ENCODE measurements at places on chromosomes 7 and 10. TPM values are rescaled to one million over a fixed set of nuclear protein-coding genes. Genes with fewer than 3 reads are reported as not detected.

The SRRM3 gene
- total RNA-seq, result not detected

The COL28A1 gene
- not detected for total RNA-seq

DNA sequence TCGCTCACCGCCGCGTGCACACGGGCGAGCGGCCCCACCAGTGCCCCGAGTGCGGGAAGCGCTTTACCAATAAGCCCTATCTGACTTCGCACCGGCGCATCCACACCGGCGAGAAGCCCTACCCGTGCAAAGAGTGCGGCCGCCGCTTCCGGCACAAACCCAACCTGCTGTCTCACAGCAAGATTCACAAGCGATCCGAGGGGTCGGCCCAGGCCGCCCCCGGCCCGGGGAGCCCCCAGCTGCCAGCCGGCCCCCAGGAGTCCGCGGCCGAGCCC, 3.3 kb downstream of the REPIN1 start:
- no peak for DNase-seq

- DNase-seq, result no peak
Observed at GRCh38 chr10:72736176-72736827, 44.4 kb downstream of the MCU start.

GRCh38 chr7:92158660-92159575, 20.0 kb downstream of the LRRD1 start:
- DNase-seq, result no peak

DNA sequence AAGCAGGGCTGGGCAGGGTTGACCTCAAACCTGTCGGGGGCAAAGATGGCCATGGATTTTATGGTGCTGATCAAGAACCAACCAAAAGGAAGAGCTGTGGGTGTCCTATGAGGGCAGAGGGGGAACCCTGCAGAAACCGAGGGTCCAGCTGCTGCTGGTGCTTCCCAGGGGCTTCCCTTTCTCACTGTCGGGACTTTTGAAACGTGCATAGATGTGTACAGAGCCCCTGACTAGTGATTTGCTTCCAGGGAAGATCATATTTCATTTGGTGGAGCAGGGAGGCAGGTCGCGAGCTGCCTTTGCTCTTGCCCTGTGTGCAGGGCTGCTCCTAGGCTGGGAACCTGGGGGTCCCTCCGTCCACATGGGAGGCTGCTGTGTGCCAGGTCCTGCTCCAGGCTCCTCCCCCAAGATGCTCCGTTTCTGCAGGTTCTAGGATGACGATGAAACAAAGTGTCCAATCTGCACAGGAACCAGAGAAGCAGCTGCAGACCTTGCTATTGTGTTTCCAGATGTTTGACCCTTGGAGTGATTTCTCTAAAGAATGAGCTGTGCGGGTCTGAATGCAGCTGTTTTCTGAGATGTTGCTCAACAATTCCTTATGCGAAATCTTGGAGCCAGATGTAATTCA, 9.4 kb upstream of the INPP5A start:
- DNase-seq, result no peak

Measured in CD8-positive, alpha-beta memory T cell (primary cell).